Stimulated activated CD4-positive, alpha-beta T cell treated with anti-CD3 and anti-CD28 coated beads, Interleukin-1b, Interleukin-23, amount 100 ng/mL, for 1 hour (primary cell): ENCODE measurements at places on chromosomes 16 and 17.

DNA sequence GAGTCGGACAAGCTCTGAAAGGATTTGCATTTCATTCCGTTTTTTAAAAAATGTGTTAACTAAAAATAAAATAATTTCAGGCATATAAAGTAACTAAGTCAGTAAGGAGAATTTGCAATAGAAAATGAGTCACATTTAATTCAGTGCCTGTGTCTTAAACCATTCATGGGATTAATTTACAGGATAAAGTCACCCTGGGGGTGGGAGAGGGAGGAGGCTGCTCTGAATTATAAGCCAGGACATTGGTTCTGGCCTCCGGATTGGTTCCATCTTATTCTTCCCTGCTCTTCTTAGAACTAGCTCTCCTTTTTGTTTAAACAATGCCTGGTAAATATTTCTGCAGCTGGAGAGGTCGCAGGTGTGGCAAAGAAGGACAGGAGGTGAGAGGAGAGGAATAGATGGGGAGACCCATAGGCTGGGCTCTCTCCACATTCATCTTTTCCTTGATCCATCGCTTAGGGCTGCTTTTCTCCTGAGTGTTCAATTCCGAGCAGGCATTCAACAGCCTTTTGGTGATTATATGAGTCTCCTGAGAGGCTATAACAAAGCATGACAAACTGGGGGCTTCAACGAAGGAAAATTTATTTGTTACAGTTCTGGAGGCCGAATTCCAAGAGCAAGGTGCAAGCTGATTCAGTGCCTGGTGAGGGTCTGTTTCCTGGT, 319.2 kb downstream of the PHKB start:
- no peak for DNase-seq

GRCh38 chr16:58045096-58045495, 19.5 kb downstream of the MMP15 start:
- DNase-seq: no peak

- no peak for DNase-seq
These were observed 1.4 kb upstream of the GRIN2C start for GRCh38 chr17:74860872-74861661.

DNA sequence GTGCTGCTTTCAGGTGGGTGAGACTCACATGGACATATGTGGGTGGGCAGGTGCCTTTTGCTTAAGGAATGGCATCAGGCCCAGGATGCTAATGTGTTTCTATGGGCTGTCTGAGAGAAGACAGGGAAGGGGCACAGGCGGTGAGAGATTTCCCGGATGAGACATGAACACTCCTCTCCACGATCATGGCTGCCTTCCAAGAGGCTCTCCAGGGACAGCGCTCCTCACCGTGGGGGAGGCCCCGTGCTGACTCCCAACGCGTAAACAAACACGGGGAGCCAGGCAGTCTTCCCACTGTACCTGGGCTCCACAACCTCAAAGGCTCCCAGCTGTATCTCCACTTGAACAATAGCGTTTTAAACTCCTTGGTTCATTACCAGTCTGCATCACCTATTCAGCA, 42.8 kb downstream of the CDK5R1 start:
- DNase-seq: no peak

DNA sequence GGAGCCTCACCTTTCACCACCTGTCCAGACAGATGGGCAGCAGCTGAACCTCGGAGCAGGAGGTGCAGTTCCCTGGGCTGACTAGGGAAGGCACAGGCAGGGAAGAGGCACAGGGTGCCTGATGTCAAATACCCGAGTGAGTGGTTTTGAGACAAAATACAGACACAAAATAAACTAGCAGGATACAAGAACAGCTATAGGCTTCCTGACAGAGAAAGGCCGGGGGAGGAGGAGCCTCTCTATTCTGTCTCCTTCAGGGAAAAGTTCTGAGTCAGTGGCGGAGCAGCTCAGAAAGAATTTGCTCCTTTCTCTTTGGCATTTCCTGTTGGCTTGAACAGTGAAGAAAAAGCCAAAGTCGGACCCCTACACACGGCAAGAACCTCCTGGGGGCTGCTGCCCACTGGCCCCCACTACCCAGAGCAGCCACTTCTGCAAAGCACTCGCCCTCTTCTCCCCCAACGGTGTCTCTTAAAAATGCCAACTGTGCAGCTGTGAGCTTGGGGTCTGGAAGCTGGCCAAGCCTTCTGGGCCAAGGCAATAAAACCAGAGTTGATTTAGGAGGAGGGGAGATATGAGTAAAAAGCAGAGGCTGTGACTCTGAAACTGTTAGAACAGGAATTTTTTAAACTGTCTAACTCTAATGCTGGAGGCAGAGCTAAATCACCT, 14.4 kb upstream of the FAAP100 start:
- DNase-seq: no peak

DNA sequence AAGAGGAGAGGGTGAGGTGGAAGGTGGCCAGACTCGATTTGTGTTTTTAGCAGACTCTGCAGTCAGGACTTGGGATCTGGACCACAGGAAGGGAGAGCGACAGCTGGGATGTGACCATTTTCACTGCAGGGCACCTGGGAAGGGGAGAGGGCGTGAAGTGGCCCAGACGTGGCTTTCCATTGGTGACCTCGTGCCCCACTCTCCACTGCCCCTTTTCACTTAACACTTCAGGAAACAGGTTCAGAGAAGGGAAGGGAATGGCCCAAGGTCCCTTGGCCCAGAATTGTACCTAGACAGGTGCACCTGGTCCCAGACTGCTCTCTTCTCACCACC, 22.9 kb upstream of the MPRIP start:
- DNase-seq: no peak

- no peak for DNase-seq
These were observed 180.1 kb downstream of the PRKCB start for GRCh38 chr16:24015923-24016322.

- DNase-seq: no peak
These were observed 71.5 kb upstream of the NKD1 start for GRCh38 chr16:50476486-50477255.

- no peak for DNase-seq
These were observed 13.4 kb downstream of the PDZD9 start for GRCh38 chr16:21987498-21987897.

DNA sequence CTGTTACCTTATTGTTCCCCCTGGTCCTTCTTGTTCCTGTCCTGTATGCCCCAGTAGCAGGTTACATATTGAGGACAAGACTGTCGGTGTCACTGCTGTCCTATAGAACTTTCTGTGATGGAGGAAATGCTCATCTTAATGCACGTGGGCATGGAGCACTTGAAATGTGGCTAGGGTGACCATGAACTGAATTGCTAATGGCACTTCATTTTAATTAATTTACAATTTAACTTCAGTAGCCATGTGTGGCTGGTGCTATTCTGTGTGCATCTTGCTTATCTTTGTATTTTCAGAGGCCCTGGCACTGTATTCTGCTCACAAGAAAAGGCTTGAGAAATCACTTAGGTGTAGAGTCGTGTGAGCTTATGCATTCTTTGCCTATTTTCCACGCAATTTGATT, 125.2 kb downstream of the MSI2 start:
- DNase-seq: no peak

- no peak for DNase-seq
These were observed 8.2 kb upstream of the FOXN1 start for GRCh38 chr17:28497931-28498330.

GRCh38 chr17:2030779-2031163, 818 bp downstream of the DPH1 start:
- no peak for DNase-seq

GRCh38 chr17:79088247-79088996, 13.8 kb downstream of the ENGASE start:
- DNase-seq: no peak

- no peak for DNase-seq
These were observed 616.3 kb upstream of the CDH8 start for GRCh38 chr16:62652441-62653120.

GRCh38 chr17:69067274-69068047, 6.7 kb upstream of the ABCA9 start:
- no peak for DNase-seq

GRCh38 chr17:45925311-45925710, 31.0 kb downstream of the MAPT start:
- DNase-seq: no peak

GRCh38 chr17:12734926-12735325, 54.4 kb upstream of the ARHGAP44 start:
- DNase-seq: no peak

DNA sequence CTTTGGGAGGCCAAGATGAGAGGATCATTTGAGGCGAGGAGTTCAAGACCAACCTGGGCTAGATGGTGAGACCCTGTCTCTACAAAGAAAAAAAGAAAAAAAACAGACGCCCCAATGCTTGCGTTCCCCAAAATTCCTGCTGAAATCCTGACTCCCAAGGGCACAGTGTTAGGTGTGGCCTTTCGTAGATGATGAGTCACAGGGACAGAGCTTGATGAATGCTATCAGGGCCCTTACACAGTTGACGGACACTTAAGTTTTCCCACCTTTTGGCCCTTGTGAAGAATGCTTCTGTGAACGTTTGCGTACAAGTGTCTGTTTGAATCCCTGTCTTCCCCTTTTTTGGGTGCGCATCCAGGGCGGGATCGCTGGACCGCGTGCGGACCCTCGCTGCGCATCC, 16.5 kb upstream of the ZNF750 start:
- no peak for DNase-seq

- no peak for DNase-seq
These were observed 198.8 kb upstream of the CIBAR2 start for GRCh38 chr16:85310868-85311585.

- DNase-seq: no peak
These were observed 149.9 kb upstream of the TBX2 start for GRCh38 chr17:61249649-61250299.

DNA sequence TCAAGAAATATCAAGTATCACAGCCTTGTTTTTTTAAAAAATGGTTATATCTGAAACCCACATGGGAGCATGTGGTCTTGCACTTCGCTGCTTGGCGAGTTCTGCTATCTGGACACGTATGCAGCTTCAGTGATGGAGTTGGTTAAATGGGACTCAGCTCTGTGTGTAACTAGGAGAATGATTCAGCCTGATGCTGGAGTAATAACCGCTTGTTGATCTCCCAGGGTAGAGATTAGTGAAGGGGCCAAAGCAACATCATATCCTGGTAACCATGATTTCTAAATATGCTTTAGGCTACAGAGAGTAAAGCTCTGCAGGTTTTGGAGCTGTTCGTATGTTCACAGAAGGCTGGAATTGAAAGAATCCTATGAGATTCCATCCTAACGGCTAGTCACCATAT, 63.2 kb downstream of the IQCK start:
- no peak for DNase-seq

DNA sequence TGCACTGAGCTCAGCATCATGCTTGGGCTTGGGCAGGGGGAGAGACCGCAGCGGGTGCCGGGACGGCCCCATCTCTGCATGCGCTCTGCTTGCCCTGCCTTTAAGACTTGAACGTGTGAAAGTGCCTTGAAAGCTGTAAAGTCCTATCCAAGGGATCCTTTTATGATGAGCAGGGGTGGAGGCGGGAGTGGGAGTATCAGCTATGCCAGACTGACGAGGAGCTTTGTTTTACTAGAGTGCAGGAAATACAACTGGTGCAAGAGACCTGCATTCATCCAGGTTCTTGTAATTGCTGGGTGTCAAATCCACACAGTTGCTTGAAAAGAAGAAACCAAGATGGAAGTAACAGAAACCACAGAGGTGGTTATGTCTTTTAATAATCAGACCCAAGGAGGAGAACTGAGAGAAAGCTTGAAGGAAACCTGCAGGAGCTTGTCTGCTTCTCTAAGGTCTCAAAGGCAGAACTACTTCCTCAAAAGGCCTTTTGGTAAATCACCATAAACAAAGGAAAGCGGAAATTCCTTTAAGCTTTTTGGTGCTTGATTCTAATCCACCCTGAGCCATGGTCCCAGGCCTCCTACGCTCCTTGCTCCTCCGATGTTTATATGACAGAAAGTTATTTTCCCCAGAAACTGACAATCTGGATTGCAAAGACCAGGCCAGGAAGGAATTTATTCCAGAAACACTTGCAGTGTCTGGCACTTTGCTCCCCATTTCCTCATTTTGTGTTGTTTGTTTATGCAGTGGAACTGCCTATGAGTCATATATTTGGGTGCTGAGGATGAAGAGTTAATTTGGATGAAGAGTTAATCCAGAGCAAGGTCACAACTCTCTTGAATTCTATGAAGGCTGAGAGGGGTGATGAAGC, 51.3 kb upstream of the FBXO47 start:
- DNase-seq: no peak

DNA sequence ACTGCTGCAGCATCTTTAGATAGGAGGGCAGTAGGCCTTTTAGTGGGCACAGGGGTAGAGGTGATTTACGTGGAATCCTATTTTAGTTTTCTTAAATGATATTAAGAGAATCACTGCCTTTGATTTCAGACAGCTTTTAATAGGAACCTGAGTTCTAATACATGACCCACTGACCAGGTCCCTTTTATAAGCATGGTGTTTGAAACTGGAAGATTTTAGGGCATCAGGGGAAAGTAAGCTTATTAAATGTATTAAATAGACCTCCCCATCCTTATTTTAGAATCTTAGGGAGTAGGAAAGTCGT, 2.0 kb downstream of the MSL1 start:
- DNase-seq: no peak

DNA sequence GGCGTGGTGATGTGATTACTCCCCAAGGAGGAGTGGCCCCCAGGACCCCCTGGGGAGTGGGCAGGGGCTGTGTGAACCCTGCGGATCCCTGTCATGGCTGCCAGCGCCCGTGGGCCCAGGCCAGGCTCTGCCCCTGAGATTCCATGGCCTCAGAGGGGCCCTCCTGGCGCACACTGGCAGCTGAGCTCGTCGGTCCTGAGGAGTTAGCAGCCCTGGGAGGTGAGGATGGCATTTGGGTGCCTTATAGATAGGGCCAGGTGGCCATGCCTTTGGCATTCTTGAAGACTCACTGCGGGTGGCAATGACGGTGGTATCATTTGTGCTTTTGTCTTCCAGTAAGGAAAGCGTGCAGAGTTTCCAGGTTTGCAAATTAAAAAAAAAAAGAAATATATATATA, 146.8 kb upstream of the GSE1 start:
- no peak for DNase-seq
